Activated CD4-positive, alpha-beta T cell treated with anti-CD3 and anti-CD28 coated beads, Interleukin-2, amount 10 ng/mL, durations not matched to agents 24 days and 14 days (primary cell): ENCODE measurements at places on chromosomes 7 and 10. TPM values are rescaled to one million over a fixed set of nuclear protein-coding genes. Genes with fewer than 3 reads are reported as not detected.

GRCh38 chr10:127535802-127536515 is 13.2 kb upstream of the NPS start:
- no peak for DNase-seq

DNA sequence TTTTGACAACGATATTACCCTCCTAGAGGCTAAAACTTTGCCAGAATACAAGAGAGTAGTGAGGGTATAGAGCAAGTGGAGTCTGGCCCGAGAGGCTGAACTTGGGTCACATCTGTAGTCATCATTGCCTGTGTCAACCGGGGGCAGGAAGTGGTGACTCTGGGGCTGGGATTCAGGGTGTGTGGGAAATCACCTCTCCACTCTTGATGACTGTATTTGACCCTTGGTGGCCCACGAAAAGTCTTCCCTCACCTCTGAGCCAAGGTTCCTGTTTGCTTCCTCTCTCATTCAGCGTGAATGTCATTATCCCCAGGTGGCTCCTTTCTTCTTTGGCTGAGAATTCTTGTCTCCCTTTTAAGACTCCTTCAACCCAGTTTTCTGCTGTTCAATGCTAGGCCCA is 240.4 kb downstream of the ABCA13 start:
- peak; percentile 62 for DNase-seq

- DNase-seq: no peak
These were observed 23.8 kb downstream of the PALS2 start for GRCh38 chr7:24597014-24597413.

MLXIPL gene
- not detected in 2 replicates for total RNA-seq

GRCh38 chr7:23473844-23474093 is 3.5 kb upstream of the IGF2BP3 start:
- no peak for DNase-seq

DNA sequence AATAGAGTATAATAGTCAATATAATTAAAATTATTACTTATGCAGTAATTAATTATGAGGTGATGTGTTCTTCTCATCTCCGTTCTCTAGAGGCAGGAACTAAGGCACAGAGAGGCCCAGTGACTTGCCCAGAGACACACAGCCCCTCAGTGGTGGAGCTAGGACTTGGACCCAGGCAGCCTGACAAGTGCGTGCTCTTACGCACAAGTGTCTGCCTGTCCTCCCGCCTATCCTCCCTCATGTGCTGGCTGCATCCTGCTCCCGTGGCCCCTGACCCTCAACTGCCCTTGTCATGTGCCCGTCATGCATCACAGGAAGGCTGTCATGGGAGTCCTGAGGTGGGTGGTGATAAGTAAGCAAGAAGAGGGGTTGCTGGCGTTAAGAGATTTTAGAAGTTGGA is 14.3 kb downstream of the IL2RA start:
- DNase-seq: peak; percentile 57

GRCh38 chr7:35251606-35252310 is 2.1 kb downstream of the TBX20 start:
- no peak for DNase-seq

DNA sequence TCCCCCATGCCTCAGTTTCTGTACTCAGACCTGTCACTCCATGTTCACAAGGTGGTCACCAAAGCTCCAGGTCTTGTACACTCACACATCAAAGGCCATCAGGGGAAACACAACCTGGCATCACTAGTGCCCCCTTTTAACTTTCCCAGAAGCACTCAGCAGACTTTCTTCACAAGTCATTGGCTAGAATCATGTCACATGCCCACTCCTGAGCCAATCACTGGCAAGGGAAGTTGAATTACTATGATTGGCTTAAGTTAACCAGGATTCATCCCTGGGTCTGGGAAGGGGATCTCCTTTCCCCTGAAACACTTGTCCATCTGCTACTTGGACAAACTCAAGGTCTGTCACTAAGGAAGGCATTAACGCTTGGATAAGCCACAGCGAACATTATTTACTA is 193.8 kb upstream of the PLXNA4 start:
- DNase-seq: no peak

NRP1 gene
- total RNA-seq: 5.0 TPM in 2 replicates

IDI2 gene
- not detected in 2 replicates for total RNA-seq

PRF1 gene
- 76.5 and 79.9 TPM in 2 replicates for total RNA-seq

CYP26A1 gene
- not detected in 2 replicates for total RNA-seq

DNA sequence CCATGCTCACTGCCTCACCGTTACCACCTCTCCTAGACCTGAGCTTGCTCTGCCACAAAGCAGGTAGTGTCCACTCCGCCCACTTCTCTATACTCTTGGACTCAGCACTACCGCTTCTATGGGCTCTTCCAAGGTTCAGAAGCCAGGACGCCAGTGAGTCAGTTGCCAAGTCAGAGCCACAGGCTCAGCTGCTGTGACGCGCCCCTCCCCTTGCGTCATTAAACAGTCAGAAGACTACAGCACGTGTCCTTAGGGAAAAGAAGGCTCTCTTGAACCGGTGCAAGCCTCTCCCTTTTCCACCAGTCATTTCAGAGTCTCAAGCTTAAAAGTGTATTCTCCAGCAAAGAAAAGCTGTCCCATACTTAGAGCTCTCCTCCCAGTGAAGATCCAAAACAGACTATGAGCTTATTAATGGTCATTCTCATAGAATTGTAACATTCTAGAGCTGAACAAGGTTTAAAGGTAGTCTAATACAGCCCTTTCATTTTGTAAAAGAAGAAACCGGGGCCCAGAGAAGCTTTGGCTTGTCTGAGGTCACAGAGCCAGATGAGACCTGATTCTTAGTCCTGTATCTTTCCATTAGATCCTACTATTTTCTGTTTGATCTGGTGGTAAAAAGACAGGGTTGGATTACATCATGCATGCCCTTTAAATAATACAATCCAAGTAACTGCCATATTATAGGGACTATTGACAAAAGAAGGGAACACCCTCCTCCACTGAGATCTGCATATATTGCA is 40.9 kb upstream of the MET start:
- DNase-seq: no peak

- DNase-seq: no peak
These were observed 69.0 kb downstream of the SEPTIN7 start for GRCh38 chr7:35869810-35870209.

- DNase-seq: no peak
These were observed 177.1 kb downstream of the DGKI start for GRCh38 chr7:137669706-137670105.

- peak; percentile 64 for DNase-seq
These were observed 19.1 kb upstream of the ARMS2 start for GRCh38 chr10:122435212-122435827.

GRCh38 chr10:113005380-113005779 is 55.3 kb downstream of the TCF7L2 start:
- no peak for DNase-seq

CALHM3 gene
- total RNA-seq: not detected in 2 replicates

DNA sequence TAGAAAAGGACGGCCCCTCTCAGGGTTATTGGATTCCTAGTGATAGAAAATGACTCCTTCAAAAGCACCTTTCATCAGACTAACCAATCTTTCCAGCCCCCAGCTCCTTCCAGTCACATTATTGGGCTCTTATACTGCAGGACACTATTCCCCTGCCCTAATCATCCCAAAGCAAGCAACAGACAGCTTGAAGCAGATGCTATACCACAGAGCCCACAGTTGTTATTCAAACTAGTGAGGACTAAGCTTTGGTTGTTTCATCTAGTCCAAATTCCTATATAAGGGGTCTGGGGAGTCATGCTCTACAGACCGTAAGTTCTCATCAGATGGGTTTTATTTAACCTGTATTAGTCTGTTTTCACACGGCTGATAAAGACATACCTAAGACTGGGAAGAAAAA is 24.5 kb downstream of the ZC3HAV1L start:
- no peak for DNase-seq

KCNK18 gene
- total RNA-seq: not detected in 2 replicates

GRCh38 chr7:31775556-31775955 is 88.5 kb downstream of the PPP1R17 start:
- DNase-seq: no peak

DNA sequence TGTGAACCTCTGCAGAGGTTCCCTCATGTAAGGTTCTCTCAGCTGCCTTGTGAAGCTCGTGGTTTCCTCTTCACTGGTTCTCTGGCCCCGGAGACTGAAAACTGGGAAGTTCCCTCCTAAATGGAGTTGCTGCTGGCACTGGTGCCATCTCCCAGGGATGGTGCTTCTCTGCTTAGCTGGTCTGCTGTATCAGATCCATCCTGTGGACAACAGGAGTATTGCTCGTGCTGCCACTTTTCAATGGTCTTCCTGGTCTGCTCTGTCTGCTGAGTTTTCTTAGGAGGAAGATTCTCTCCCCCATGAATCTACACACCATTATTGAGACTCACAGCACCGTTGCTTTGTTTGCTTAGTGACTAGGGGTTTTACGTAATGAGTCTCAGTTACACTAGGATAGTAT is 247.8 kb downstream of the OTUD1 start:
- DNase-seq: no peak

- no peak for DNase-seq
These were observed 237.5 kb downstream of the DNAJB6 start for GRCh38 chr7:157574120-157574825.

- DNase-seq: no peak
These were observed 341.8 kb upstream of the CNTNAP2 start for GRCh38 chr7:145774777-145775176.

GRCh38 chr10:117399341-117400196 is 24.3 kb upstream of the PDZD8 start:
- DNase-seq: no peak

- no peak for DNase-seq
These were observed 229.2 kb upstream of the HPS1 start for GRCh38 chr10:98675902-98676301.

GRCh38 chr7:17523813-17524739 is 225.6 kb downstream of the AHR start:
- DNase-seq: no peak

GRID2IP gene
- total RNA-seq: 0.05 TPM in 1 of 2 replicates, not detected in the other

GBX1 gene
- not detected in 2 replicates for total RNA-seq

GRCh38 chr7:101235050-101235449 is 2.6 kb downstream of the CLDN15 start:
- no peak for DNase-seq

GRCh38 chr7:3882782-3883181 is 581.7 kb downstream of the SDK1 start:
- DNase-seq: no peak

- no peak for DNase-seq
These were observed 101.2 kb upstream of the PARD3 start for GRCh38 chr10:34916314-34916713.

DNA sequence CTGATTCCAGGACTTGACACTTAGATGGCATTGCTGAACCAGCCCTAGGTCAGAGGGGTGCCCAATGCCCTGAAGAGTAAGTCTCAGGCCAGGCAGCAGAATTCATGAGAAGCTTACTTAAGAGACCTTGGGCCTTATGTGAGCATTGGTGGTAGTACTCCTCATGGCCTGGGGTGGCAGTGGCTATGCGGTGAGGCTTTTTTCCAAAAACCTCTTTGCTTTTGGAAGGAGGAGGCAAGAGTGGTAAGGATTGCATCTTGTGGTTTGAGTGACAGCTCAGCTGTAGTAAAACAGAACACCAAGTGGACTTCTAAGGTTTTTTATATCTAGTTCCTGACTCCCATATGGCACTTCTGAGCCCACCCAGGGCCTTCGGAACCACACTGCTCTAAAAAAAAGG is 459.0 kb upstream of the STEAP1 start:
- DNase-seq: no peak

DNA sequence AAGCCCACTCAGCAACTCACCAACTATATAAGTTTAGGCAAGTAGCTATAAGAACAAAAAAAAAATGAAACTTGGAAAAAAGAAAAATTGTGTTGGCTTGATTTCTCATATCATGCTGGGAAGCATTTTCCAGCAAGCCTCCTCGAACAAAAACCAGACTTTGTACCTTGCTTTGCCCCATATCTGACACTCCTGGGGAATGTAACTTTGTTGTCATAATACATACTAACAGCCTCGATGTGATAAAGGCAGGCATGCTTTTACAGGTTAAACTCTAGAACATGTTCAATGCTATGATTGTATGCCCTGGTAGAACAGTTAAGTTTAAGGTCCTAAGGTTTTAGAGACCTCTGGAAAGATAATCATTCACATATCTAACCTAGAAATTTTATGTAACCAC is 11.6 kb downstream of the CFAP43 start:
- DNase-seq: peak; percentile 32

ELAPOR2 gene
- 1.9 and 2.1 TPM in 2 replicates for total RNA-seq

COBL gene
- total RNA-seq: not detected in 2 replicates

GRCh38 chr10:89627830-89628229 is 17.2 kb downstream of the PANK1 start:
- no peak for DNase-seq

DNA sequence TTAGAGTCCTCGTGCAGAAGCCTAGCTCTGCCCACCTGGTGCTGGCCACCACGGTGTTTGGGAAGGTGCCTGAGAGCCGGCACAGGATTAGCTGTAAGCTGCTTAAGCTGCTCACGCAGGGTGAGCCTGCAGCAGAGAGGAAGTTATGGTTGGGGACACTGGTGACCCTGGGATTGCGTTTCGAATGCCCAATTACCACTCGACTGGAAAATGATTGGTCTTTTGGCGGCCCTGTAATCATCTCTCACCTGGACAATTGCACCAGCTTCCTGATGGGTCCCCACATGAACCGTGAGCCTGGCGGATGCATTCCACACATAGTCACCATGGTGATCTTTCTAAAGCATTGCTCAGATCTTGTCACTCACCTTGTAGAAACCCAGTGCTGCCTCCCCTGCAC is 442.3 kb upstream of the ZMIZ1 start:
- DNase-seq: no peak

DNA sequence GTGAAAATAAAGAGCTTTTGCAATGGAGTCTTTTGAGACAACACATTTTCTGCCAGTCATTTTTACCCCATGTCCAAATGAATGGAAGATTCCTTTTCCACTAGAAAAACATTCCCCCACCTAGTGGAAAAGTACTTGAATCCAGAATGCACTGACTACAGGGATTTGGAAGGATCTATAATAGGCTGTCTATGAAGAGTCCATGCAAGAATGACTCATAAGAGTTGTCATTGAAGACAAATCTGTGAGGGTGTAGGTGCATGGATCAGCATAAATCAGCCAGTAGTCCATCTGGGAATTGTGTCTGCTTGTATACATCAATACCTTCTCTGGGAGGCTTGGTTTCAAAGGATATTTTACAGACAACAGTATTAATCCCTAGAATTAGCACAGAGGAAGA is 32.5 kb upstream of the TRUB1 start:
- no peak for DNase-seq

- DNase-seq: no peak
These were observed 178.0 kb upstream of the MBL2 start for GRCh38 chr10:52950578-52950977.

DNA sequence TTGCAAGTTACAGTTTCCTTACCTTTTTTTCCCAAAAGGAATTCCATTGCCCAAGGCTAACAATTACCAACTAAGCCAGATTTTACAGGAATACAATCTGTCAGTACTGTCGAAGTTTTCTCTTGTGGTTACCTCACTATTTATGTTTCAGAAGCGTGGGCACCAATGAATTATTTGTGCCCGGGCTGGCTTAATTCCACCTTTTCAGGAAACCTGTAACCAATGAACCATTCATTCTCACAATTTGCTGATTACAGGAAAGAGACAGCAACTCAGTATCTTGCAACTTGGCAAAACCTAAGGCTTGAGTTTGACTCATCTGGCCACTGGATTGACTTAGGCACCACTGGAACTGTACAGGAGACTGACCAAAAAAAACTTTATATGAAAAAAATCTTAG is 485.6 kb downstream of the INHBA start:
- no peak for DNase-seq

SLC16A12 gene
- not detected in 2 replicates for total RNA-seq

- DNase-seq: no peak
These were observed 20.6 kb downstream of the KIN start for GRCh38 chr10:7767209-7767608.
